ENCODE measurements at places on chromosomes 6 and 20. TPM values are rescaled to one million over a fixed set of nuclear protein-coding genes. Genes with fewer than 3 reads are reported as not detected.

CLPSL1 gene
- not detected for total RNA-seq

SIRPD gene
- total RNA-seq: not detected

MATN4 gene
- total RNA-seq: 5.1 TPM

PDYN gene
- total RNA-seq: 0.47 TPM

TLDC2 gene
- 0.85 TPM for total RNA-seq

CDH4 gene
- 4.2 TPM for total RNA-seq

TRDN gene
- total RNA-seq: 23.1 TPM

DNA sequence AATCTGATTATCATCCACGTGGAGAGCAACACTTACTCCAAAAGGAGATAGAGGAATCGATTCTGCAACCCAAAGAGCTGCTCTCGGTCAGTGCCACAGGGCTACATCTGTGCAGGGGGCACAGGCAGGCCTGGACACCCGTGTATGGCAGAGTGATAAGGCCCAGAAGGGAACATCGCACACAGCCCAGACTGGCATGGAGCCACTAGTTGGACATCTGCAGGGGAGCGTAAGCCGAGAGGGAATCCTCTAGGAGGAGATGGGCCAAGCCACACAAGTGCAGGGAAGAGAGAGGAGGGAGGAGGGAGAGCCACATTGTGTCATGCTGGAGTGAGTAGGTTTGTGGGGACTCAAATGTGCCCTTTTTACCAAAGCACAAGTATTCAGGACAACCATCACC is 50.4 kb upstream of the ENTPD6 start:
- no peaks in the 10 kb centered on the region for H3K36me3 ChIP-seq
- peaks cover 30% of the 10 kb centered on the region for H3K27me3 ChIP-seq
- no peak overlapping the region for H3K27ac ChIP-seq

DNA sequence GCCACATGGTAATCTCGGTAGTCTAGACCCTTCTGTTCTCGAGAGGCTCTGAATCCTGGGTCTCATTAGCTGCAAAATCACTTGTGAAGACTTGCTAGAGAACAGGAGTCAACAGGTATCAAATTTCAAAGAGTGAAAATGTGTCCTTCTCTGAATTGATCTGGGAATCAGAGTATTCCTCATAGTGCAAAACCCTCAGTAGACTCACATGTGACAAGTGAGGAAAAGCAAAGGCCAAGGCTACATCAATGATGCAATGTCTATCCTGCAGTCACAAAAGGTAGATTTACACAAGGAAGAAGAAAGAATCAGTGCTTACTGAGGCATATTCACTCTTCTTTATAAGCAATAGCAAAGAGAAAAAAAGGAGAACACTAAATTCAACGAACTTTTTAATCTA is 1220.0 kb upstream of the GJE1 start:
- DNase-seq: peak; percentile 5
- no peaks in the 10 kb centered on the region for H3K27me3 ChIP-seq
- no peak overlapping the region for H3K27ac ChIP-seq
- H3K4me1 ChIP-seq: peaks cover 6% of the 10 kb centered on the region

DNA sequence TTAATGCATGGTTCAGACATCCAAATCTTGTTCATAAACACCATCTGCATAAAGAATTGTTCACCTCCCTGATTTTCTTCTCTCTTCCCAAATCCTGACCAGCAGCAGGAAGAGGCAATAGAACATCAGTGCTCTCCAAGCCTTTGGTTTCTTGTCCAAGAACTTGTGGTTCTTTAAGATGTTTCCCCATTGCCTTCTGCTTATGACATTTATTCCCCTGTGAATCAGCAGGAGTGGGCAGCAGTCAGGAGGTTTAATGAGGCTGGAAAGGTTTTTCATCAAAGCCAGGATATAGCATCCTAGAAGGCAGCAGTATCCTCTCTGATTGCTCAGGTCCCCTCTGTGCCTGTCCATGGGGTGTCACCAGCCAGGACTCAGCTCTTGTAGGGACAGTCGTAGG is 5.3 kb downstream of the HDDC2 start:
- peaks cover 11% of the 10 kb centered on the region for H3K4me1 ChIP-seq
- no peak overlapping the region for H3K4me3 ChIP-seq

GRCh38 chr6:138031417-138031816 is 75.8 kb downstream of the PERP start:
- H3K4me1 ChIP-seq: no peaks in the 10 kb centered on the region
- H3K27ac ChIP-seq: no peak overlapping the region
- H3K27me3 ChIP-seq: no peaks in the 10 kb centered on the region

DNA sequence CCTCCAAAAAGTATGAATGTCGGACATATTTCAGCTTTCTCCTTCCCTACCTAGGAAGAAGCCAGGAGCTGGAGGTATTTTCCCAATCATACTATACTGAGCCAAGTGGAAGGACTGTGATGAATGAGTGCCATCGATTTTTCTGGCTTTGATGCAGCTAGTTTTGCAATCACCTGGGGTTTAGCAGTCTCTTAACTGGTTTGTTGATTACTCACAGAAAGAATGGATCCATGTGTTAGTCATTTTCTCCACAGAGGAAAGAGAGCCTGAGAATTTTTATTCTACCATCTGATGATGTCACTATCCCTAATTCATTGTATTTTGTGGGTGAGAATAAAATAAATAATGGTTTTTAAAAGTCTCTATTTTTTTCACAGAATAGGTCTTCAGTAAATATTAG is 282.9 kb upstream of the RNF217 start:
- H3K27ac ChIP-seq: no peak overlapping the region
- H3K4me3 ChIP-seq: no peak overlapping the region
- H3K27me3 ChIP-seq: no peaks in the 10 kb centered on the region
- no peak for DNase-seq

DNA sequence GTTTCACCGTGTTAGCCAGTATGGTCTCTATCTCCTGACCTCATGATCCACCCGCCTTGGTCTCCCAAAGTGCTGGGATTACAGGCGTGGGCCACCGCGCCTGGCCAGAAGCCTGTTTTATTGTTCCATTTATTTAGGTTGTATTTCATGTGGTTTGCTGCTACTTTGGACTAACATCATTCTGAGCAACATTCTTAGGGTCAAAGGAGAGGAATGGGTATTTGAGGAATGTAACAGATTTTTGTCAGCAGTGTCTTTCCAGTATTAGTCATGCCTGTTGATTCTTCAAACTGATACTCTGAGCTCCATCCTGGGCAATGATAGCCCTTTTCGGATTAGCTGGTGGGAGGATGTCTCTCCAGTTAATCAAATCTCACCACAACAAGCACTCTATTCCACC is 213.0 kb upstream of the CITED2 start:
- H3K27me3 ChIP-seq: no peaks in the 10 kb centered on the region
- no peaks in the 10 kb centered on the region for H3K36me3 ChIP-seq
- no peak overlapping the region for H3K27ac ChIP-seq
- H3K4me1 ChIP-seq: 0 out of 2 replicates have a peak, but pooled peaks cover 3% of the 10 kb centered on the region

GRCh38 chr6:75608956-75609533 is 7.4 kb downstream of the SENP6 start:
- H3K27ac ChIP-seq: peak overlapping the region; percentile 73
- H3K36me3 ChIP-seq: no peaks in the 10 kb centered on the region
- no peak overlapping the region for H3K4me3 ChIP-seq
- no peak for DNase-seq

DNA sequence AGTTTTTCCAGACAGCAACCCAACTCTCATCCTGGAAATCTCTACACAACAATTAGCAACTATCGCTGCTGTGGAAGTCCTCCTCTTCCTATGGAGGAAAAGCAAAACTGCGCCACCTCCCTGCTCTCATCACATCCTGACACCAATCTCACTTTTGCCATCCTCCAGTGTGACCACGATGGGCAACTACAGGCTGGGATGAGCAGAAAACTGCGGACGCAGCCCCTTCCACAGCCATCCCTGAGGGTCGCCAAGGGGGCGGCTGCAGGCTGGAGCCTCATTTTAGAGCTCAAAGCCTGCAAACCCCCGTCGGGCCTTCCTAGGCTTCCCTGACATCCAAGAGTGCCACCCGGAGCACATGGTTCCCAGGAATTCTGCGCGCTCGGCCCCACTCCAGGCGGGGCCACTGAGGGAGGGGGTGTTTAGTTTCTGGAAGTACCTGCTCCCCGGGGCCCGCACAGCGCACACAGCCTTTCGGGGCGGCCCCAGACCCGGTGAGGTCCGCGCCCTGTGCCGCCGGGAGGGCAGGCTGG is 1.2 kb downstream of the TCFL5 start:
- H3K36me3 ChIP-seq: peaks cover 20% of the 10 kb centered on the region
- no peak overlapping the region for H3K27ac ChIP-seq
- peak overlapping the region; percentile 70 for H3K4me3 ChIP-seq
- DNase-seq: peak; percentile 32
- H3K27me3 ChIP-seq: peaks cover 10% of the 10 kb centered on the region

GRCh38 chr6:144149894-144150709 is at the start of gene STX11:
Gene STX11 (plus strand): TSS chr6:144150517. CDS start chr6:144186628, 36,111 bp downstream.
- peak within 1 kb of the TSS; percentile 88 for H3K4me3 ChIP-seq
- no peaks in the 10 kb centered on the region for H3K36me3 ChIP-seq
- H3K27ac ChIP-seq: no peak within 1 kb of the TSS
- peaks cover 8% of the 10 kb centered on the region for H3K4me1 ChIP-seq

GRCh38 chr6:130063806-130064205 is 45.4 kb downstream of the L3MBTL3 start:
- H3K4me3 ChIP-seq: no peak overlapping the region
- H3K27me3 ChIP-seq: no peaks in the 10 kb centered on the region
- H3K27ac ChIP-seq: no peak overlapping the region

- peak within 1 kb of the TSS; percentile 82 for H3K4me3 ChIP-seq
- H3K27me3 ChIP-seq: peaks cover 54% of the 10 kb centered on the region
- no peaks in the 10 kb centered on the region for H3K36me3 ChIP-seq
- DNase-seq: peak; percentile 69
- H3K27ac ChIP-seq: no peak within 1 kb of the TSS
These were observed at the start of gene NOL4L for GRCh38 chr20:32585011-32585585. Gene NOL4L (minus strand): TSS chr20:32585333. CDS start chr20:32584890, 443 bp downstream.

- no peak overlapping the region for H3K4me3 ChIP-seq
- peaks cover 11% of the 10 kb centered on the region for H3K4me1 ChIP-seq
- no peaks in the 10 kb centered on the region for H3K27me3 ChIP-seq
These were observed 413.9 kb upstream of the JARID2 start for GRCh38 chr6:14831937-14832336.

DNA sequence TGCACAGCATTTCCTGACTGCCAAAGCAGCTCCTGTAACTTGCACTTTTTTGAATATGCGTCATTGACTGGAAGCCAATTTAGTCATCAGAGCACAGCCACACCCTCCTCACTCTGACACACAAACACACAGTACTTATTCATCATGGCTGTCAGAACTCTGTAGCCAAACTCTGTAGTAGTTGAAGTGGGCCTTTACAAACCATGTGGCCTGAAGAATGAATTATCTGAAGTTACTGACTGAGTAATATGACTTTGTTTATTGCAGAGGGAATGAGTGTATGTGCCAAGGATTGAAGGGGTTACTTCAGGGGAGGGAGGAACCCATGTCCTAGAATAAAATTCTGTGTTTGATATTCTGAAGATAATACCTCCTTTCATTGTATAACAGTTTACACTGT is 102.7 kb downstream of the FIG4 start:
- no peak overlapping the region for H3K27ac ChIP-seq
- DNase-seq: no peak
- H3K27me3 ChIP-seq: no peaks in the 10 kb centered on the region
- no peak overlapping the region for H3K4me3 ChIP-seq

- no peak overlapping the region for H3K27ac ChIP-seq
- no peak overlapping the region for H3K4me3 ChIP-seq
- H3K4me1 ChIP-seq: peaks cover 25% of the 10 kb centered on the region
- no peaks in the 10 kb centered on the region for H3K27me3 ChIP-seq
- peak; percentile 31 for DNase-seq
- H3K36me3 ChIP-seq: no peaks in the 10 kb centered on the region
These were observed 504.5 kb downstream of the CD83 start for GRCh38 chr6:14622085-14622484.

DNA sequence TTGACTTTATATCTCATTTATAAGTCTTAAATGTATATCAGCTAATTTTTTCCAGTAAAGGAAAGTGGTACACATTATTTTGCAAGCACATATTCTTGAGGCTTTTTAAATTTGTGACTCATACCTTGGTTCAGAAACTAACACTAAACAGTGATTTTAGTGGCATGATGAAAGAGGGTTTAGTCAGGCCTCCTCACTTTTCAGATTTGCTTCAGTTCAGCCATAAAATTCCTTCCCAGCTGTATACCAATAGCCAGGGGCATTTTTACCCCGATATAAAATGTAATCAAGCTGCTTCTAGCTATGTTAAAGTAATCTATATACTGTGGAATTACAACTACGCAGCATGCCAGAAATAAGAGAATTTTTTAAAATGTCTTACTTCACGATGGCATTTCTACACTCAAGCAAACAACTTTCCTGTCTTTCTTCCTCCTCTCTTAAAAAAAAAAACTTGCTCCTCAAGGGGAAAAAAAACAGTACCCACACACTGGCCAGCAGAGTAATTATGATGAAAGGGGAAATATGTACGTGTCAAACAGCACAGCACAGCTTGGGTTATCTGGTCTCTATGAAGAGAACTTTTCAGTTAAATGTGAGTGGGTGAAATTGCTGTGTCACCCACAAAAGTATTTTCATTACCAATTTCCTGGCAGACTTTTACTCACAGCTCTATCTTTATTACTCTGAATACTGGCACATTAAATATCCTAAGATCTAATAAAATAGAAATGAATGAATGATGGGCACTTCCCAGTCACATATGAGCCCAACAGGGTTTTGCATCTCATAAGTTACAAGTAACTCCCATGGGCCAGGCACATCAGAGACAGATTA is 244.8 kb upstream of the TENT5A start:
- no peak for DNase-seq
- no peak overlapping the region for H3K4me3 ChIP-seq
- H3K27me3 ChIP-seq: no peaks in the 10 kb centered on the region
- H3K27ac ChIP-seq: no peak overlapping the region

- no peaks in the 10 kb centered on the region for H3K36me3 ChIP-seq
- H3K27me3 ChIP-seq: peaks cover 33% of the 10 kb centered on the region
- H3K4me1 ChIP-seq: peaks cover 48% of the 10 kb centered on the region
- H3K4me3 ChIP-seq: peak overlapping the region; percentile 47
- DNase-seq: no peak
These were observed 45.9 kb downstream of the NOL4L start for GRCh38 chr20:32539026-32539816.

GRCh38 chr6:43770372-43771209 is 580 bp downstream of the VEGFA start:
- H3K27ac ChIP-seq: peak overlapping the region; percentile 78
- peak overlapping the region; percentile 99 for H3K4me3 ChIP-seq
- DNase-seq: peak; percentile 75
- no peaks in the 10 kb centered on the region for H3K27me3 ChIP-seq
- H3K36me3 ChIP-seq: no peaks in the 10 kb centered on the region
- peaks cover 48% of the 10 kb centered on the region for H3K4me1 ChIP-seq

GRCh38 chr20:20204256-20204655 is 151.9 kb downstream of the CFAP61 start:
- H3K27me3 ChIP-seq: no peaks in the 10 kb centered on the region
- DNase-seq: no peak
- H3K4me1 ChIP-seq: peaks cover 29% of the 10 kb centered on the region
- no peak overlapping the region for H3K4me3 ChIP-seq
- no peak overlapping the region for H3K27ac ChIP-seq
- no peaks in the 10 kb centered on the region for H3K36me3 ChIP-seq

Data from GM23338 (cell line).